ENCODE measurements at places on chromosomes 7 and 10.

DNA sequence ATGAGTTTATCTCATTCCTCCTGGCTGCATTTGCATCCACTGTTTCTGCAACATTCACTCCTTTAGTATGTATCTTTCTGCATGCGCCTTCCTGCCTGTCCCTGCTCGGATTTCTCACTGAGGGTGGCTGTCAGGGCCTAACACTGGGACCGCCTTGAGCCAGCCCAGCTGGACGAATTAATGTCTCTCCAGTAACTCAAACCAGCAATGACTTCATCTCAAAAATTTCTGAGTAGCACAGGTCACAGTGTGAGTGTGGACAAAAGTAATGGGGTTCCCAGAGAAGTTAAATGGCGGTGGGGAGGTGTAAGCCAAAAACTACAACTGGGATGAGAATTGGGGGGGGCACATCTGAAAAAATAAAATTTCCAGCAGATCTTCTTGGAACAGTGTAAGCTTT lies 444.0 kb upstream of the MGMT start:
- DNase-seq: no peak

DNA sequence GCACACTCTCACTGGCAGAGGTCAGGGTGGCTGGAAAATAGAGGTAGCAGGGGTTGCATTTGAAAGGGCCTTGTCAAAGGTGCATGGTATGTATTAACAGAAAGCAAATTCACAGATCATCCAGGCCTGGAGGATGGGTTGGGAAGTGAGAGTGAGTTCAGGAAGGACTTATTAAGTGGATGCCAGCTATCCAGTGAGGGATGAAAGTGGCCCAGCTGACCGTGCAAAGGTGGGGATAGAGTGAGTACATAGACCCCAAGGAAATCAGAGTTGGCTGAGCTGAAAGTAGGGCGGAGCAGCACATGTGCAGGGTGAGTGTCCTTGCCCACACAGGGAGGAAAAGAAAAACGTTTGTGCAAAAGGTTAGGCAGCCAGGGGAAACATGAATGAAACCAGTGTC lies 58.1 kb downstream of the HECW1 start:
- no peak for DNase-seq

- no peak for DNase-seq
Observed at GRCh38 chr10:102274062-102274461, 28.7 kb downstream of the GBF1 start.

DNA sequence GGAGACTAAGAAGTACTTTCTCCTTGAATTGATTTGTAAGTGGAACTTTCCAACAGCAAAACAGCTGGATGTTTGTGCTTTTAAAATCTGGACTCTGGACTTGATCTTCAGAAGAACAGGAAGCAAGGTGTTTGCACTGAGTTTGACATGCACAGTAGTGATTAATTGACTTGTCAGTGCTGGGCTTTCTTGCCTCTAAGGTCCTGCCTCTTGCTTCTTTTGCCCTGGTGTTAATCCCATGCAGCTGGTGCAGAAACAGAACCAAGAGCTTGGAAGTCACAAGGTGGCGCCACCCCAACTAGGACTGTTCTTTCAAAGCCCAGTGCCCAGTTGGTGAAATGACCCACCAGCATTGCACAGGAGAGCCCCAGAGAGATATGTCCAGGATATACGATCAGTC lies 66.8 kb upstream of the SEPHS1 start:
- DNase-seq: no peak

- DNase-seq: no peak
Observed at GRCh38 chr10:97585439-97585811, 1.2 kb downstream of the HOGA1 start.

- DNase-seq: no peak
Observed at GRCh38 chr7:27605689-27606269, 56.9 kb downstream of the HIBADH start.

GRCh38 chr7:110852156-110852940 lies 238.6 kb upstream of the LRRN3 start:
- DNase-seq: no peak

- DNase-seq: no peak
Observed at GRCh38 chr10:3887885-3888476, 103.0 kb upstream of the KLF6 start.

GRCh38 chr10:47325303-47326291 lies 3.3 kb downstream of the GDF2 start:
- DNase-seq: no peak

- DNase-seq: no peak
Observed at GRCh38 chr7:151863386-151864079, 13.4 kb downstream of the PRKAG2 start.

GRCh38 chr7:129947701-129948100 lies 5.1 kb downstream of the UBE2H start:
- DNase-seq: no peak

GRCh38 chr7:130383187-130383980 lies 3.1 kb downstream of the CPA1 start:
- no peak for DNase-seq

- DNase-seq: no peak
Observed at GRCh38 chr7:17301471-17302456, 3.3 kb downstream of the AHR start.

DNA sequence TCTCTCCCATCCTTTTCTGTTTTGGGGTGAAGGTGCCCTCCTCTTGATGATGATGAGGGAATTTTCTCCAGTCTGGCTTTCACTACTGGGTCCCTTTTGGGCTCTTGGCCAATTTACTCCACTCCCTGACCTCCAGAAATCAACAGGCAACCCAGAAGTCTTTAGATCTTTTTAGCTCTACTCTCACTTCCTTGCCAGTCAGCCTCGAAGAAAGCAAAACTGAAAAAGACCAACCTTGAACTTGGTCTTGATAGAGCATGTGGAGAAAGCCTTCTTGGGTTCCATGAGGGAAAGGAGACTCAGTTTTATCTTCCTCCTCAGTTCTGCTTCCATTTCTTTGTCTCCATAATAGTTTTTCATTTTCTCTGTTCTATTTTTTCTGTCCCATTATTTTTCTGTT lies 91.4 kb upstream of the NPVF start:
- no peak for DNase-seq

DNA sequence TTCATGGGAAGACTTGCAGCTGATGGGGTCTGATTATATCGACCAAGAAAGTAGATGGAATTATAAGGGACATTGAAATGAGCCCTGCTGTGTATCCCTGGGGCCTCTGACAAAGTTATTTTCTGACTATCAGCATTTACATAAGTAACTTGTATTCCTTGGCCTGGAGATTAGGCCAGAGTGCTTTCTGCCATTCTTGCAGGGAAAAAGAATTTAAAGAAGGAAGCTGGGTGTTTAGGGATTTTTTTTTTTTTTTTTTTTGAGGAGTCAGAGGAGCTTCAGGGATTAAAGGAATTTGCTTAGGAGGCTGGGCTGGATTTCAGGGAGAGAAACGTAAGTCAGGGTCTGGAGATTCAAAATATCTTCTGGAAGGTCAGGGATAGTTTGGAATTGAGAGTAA lies 4.6 kb downstream of the SPAM1 start:
- DNase-seq: no peak

DNA sequence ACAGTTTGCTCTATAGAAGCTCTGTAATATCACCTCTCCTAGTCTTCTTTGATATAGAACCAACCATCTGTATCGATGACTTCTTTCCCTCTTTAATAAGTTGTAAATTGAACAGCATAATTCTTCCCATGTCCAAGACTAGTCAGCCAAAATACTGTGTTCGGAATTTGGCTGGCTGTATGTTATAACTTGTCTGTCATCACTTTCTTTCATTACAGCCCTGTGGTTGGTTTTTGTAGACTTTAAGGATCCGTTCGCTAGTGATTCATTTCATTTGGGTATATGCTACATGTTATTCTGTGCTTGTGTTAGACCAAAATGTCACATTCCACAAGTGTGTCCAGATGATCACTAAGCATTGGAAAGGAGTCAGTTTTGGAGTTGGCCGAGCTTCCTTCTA lies 155.4 kb upstream of the ITGB1 start:
- no peak for DNase-seq

DNA sequence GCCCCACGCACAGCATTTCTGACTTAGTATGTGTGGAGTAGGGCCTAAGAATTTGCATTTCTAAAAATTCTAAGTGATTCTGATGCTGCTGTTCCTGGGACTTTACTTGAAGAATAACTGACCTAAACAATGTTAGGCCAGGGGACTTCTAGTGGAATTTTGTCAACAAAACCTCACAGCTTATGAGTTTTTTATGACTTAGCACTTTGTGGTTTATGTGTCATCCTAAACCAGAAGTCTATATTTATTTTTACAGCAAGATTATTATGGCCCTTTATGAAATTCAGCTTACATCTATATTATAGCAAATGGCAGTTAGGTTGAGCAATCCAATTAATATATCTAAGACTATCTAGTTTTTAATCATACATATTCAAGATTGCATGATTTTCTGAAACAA lies 24.6 kb upstream of the BET1 start:
- DNase-seq: no peak

- no peak for DNase-seq
Observed at GRCh38 chr7:5345671-5346070, 62.9 kb downstream of the SLC29A4 start.

DNA sequence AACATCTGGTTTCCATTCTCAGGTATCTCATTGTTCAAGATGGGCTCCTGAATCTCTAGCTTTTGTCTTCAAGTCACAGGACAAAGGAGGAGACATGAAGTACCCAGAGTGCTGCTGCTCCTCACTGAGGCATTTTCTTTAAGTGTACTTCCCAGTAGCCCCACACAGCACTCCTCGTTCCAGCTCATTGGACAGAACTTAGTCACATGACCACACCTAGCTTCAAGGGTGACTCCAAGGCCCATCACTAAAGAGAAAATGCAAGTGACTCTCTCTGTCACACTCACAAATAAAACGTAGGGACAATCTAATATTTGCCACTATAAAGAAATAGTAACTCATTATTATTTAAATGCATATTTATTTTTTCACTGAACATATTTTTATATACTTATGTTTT lies 58.3 kb upstream of the NEUROD6 start:
- DNase-seq: no peak

DNA sequence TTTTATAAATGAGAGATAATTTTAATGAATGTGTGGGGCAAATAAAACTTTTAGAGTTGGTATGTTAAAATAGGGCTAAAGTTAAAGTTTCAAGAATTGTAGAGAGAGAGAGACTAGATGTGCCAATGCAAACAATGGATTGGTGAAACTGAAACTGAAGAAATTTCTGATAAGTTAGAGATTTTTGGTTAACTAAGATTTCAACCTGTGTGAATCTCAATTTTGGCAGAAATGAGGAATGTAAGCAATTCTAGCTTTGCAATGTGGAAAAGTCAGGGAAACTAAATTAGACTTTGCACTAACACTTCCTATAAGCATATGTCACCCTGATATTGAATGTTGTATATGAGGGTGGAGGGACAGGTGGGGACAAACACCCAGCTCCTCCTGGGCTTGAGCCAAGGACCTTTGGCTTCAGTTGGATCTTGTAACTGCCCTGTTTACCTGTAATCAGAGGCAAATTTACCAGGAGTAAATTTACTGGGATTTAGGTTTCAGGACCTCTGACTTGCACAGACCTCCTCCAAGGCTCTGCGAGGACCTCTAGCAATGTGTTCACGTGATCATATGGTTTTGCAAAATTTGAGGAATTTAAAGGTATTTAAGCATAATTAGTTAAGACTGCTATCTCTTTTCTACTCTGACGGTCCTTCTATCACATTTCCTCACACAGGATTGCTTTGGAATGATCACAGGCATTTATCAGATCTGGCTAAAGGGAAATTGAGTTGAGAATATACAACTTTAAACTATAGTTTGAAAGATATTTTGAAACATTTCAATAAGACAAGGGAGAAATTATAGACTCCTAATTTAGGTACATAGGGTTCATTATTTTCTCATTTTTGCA lies 33.1 kb upstream of the RPA3 start:
- no peak for DNase-seq

DNA sequence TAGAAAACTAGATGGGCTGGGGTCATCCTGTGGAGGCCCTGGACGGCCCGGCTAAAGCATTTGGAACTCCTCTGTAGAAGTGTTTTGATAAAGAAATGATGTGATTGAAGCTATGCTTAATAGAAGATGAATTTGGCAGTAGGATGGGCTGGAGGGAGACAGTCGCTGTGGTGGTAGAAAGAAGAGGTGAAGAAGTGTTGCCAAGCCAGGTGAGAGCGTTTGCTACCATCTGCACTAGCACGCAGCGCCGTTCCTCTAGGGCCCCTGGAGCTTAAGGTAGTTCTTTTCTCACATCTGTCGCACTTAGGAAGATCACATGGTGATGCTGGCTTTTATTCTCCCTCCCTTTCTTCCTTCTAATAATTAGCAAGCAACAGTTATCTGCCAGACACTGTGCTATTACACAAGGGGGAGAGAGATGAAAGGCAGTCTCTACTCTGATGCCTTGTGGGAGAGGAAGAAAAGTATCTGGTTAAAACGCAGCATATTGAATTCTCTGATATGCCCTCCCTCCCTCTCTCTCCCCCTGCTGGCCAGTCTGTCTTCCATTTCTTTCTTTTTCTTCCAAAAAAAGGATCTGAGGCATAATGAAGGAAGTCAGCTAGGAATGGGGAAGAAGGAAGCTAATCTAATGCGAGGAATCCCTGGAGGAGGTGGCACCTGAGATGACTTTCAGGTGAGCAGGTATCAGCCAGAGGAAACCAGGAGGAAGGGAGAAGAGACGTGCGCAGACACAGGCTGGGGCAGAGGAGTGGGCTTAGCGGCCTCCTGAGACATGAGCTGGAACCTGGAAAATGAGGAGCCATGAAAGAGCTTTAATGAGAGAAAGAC lies 162.3 kb upstream of the KLF14 start:
- DNase-seq: no peak

- no peak for DNase-seq
Observed at GRCh38 chr10:27481486-27481885, 22.6 kb upstream of the RAB18 start.

GRCh38 chr7:44472843-44473242 lies 17.6 kb downstream of the NUDCD3 start:
- DNase-seq: no peak

DNA sequence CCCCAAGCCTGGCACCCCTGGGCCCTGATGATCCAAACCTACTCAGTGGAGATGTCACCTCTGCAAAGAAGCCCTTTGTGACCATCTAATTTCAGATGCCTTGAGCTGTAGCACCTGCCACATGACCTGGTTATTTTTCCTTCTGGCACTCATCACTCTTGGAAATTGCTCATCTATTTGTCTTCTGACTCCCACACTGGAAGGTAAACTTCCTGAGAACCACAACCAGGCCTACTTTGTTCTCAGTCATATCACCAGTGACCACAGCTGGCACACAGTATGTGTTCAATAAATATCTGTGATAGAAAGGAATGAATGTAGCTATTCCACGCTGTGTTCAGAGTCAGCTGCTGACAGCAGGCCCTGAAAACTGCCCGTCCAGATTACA lies 97.1 kb downstream of the SH3PXD2A start:
- no peak for DNase-seq

DNA sequence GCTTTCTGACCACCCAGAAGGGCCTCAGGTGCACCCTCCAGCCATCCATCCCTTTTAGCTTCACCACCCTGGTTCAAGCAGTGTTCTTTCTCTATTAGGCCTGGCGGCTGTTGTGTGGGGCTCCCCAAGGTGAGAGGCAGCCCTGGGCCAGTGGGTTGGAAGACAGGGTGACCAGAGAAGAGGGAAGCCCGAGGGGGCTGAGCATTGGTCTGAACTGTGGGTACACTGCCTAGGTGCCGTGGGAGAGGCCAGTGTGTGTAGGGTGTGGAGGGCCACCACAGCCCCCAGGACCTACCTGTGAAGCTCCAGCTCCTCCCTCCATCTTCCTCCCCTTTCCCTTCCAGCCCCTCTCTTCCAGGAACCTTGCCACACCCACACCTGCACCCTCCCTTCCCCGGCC lies 9.1 kb upstream of the MTPAP start:
- no peak for DNase-seq
